ENCODE measurements at places on chromosomes 6 and 20.

DNA sequence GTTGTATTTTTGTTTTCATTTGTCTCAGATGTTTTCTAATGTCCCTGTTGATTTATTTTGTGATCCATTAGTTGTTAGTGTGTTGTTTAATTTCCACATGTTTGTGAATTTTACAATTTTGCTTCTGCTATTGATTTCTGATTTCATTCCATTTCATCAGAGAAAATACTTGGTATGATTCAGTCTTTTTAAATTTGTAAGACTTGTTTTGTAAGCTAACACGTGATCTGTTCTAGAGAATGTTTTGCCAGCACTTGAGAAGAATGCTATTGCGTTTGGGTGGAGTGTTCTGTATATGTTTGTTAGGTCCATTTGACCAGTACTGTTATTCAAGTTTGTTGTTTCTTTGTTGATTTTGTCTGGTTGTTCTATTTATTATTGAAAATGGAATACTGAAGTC lies 53.9 kb downstream of the KIZ start:
- DNase-seq = no peak

DNA sequence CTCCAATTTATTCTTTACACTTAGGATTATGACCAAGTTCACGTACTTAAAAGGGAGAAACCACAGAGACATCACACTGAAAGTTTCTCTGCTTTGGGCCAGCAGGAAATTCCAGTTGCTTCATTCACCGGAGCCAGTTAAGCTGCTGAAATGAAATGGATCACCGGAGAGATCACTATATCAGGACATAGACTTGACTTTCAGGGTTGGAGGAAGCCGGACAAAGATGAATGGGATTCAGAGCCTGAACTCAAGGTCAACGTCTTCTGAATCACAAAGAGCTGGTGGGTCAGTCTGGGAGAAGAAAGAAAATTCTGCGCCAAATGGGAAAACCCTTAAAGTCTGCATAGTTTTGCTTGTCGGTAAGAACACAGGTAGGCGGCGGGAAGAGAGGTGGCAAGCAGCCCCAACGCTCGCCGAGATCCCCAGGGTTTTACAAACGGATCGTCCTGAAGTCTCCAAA lies 81.9 kb upstream of the CCDC28A start:
- DNase-seq = peak; percentile 26

- DNase-seq = no peak
Observed at GRCh38 chr6:162090734-162091133, 636.8 kb downstream of the PRKN start.

DNA sequence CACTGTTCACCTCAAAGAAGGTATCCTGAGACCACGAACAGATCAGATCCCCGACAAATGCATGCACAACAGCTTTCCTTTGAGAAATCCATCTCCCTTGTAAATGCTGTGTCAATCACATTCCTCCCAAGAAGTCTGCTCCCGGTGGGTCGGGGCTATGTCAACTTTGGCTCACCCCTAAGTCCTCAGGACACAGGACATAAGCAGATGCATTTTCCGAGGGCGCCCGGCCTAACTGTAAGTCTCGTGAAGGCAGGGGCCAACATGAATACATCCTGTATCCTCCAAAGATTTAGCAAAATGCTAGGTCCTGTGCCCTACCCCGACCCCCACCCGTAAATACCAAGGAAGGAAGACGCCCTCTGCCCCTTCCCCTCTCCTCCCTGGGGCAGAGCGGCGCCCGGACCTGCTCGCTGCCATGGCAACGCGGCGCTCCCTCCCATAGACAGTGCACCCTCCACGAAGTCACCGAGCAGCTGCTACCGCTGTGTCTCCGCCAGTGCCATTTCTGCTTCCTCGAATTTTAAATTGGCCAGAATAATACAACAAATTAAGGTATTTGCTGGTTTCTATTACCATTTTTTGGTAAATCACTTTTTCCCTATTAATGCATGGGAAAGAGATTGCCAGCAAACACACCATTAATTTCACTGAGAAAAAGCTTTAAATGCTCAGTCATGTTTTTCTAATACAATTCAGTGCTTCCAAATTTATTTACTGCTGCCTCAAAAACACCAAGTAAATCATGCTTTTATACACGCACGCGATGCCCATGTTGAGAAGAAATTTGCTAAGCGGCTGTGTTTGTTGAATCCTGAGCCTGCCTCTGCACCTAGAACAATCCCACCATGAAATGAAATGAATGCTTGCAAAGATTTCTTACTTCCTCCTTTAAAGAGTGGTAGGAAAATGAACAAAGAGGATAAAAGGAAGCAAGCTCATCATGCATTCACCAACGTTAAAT lies 100.6 kb downstream of the PCSK2 start:
- peak; percentile 73 for DNase-seq

DNA sequence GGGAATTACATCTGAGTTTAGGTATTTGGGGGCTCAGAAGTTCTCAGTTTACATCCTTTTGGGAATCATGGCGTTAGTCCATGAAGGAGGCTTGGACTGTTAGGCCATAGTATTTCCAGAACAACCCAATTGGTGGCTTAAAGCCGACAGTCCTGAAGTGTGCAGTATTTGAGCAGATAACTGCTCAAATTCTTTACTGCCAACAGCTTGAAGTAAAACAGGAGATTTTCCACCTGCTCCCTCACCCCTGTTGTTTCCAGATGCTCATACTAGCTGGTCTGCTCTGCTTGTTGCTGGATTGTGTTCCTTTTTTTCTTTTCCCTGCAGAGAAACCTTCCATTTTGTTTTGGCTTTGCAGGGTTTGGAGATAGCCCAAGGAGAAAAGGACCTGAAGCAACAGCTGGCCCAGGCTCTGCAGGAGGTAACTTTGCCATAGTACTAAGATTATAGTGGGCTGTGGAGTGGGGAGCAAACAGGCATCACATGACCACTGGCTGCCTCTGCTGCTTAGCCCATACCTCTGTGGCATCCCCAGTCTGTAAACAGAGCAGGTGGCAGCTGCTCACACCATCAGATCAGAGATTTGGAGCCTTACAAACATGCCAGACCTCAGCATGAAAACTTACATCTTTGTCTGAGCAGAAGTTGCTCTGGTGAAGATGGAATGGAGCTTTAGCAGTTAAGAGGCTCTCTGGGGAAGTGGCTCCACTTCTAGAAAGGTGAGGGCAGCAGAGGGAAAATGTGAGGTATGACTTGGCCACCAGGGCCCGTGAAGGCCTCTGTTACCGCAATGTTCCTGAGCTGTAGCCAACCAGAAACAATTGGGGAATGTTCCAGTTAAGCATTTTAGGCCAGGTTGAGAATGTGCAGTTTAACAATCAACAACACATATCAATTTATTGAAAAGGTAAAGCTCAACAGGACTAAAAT lies 17.6 kb downstream of the RNF8 start:
- DNase-seq = peak; percentile 51

DNA sequence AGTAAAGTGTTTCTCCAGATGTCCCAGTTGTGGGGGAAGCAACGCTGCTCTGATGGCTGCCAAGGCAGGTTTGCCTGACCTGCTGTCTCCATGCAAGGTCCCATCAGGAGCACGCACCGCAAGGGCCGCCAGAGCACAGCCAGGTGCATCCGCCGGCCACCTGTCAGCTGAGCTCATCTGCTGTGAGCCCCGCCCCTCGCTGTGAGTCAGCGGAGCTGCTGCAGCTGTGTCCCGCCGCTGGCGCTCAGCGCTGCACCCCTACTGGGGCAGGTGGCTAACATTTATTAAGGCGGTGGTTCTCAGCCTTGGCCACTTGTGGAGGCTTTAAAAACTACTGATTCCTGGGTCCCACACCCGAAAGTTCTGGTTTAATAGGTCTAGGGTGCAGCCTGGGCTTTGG lies 225.7 kb downstream of the UST start:
- DNase-seq = no peak

DNA sequence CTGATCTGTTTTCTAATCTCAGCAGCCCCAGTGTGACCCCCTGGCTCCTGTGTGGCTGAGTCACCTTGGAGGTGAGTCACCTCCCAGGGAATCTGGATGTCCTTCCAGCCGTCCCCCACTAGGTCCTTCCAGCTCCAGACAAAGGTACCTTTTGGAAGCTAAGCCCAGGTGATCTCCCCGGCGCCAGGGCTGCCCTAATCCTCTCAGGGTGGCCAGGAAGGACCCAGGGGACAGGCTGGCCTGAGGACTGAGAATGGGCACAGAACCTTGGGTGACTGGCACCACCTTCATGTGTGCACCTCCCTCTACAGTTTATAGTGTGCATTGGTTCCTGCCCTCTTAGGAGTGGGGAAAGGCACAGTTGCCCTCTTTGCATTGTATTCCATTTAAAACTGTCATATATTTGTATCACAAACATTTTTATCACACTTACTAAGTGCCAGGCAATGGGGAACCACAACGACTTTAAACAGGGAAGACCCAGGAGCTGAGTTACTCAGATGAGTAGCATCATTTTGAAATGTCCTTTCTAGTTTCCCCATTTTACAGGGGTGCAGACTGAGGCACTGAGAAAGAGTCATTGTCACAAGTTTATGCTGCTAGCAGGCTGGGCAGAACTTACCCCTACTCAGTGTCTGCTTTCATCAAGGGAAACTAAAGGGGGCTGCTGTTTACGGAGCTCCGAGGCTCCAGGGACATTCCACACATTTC lies 2.6 kb upstream of the BPIFB4 start:
- no peak for DNase-seq

DNA sequence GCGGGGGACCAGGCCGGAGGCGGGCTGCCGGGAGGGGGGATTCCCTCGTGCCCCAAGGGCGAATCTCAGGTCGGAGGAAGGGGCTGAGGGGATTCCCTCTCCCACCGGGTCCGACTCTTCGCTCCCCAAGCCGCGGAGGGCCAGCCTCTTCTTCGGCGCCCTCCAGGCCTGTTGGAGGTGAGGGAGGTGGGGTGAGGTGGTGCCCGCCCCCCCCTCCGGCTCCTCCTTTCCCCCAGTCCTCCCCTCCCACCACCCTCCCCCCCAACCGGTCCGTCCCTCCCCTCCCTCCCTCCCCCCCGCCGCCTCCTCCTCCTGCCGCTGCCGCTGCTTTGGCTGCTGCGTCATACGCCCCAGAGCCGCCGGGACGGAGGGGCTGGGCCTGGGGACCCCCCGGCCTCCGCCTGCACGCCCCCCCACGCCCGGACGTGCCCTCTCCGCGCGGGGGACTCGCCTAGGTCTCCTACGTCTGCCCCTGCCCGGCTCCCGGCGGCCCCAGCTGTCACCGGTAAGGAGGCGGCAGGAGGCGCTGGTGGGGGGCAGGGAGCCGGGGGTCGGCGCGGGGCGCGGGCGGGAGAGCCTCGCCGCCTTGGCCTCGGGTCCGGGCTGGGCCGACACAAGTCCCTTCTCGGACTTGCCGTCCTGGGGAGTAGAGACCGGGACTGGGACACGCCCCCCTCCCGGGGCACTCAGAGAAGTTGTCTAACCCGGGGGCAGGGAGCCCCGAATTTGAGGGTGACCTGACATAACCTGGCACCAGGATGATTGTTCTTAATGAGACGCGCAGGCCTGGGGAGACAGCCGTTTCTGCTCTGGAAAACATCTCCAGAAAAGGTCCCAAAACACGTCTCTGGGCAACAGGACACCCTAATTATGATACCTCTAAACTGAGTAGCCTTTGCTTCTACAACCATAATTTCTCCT lies at the start of gene PHF1:
TSS of gene PHF1 (plus strand) at position 304 of the 921 bp plus-strand sequence. CDS start 1,250 bp downstream, outside the sequence.
- DNase-seq = no peak

DNA sequence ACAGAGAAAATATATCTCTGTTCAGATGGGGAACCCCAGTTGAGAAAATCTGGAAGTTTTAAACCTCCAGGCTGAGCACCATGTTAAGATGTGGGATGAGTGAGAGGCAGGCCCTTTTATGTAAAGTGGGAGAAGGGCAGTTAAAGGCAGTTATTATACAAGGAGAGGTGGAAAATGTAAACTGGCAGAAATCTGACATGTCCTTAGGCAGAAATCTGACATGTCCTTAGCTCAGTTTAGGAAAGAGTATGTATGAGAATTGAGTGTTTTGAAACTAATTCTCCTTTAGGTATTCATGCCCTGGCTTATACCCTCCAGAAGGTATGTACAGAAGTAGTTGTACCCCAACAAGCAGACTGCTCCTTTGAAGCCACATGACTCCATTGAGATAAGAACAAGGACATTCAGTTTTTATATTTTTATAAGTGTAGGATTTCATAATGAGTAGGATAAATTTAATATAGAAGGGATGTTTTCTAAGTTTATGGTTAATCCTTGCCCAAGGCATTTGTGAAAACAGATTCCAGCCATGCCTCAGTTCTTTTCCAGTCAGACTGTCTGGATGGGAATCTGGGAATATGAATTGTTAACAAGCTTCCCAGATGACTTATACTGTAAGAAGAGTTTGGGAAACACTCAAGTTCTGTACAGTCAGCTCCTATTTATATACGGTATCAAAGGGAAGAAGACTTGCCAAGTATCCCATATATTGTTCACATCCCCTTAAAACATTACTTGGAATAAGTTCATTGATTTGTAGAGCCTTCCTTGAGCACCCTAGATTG lies 87.7 kb downstream of the SCAND1 start:
- no peak for DNase-seq

GRCh38 chr6:167047554-167047953 lies 48.4 kb downstream of the CEP43 start:
- no peak for DNase-seq

DNA sequence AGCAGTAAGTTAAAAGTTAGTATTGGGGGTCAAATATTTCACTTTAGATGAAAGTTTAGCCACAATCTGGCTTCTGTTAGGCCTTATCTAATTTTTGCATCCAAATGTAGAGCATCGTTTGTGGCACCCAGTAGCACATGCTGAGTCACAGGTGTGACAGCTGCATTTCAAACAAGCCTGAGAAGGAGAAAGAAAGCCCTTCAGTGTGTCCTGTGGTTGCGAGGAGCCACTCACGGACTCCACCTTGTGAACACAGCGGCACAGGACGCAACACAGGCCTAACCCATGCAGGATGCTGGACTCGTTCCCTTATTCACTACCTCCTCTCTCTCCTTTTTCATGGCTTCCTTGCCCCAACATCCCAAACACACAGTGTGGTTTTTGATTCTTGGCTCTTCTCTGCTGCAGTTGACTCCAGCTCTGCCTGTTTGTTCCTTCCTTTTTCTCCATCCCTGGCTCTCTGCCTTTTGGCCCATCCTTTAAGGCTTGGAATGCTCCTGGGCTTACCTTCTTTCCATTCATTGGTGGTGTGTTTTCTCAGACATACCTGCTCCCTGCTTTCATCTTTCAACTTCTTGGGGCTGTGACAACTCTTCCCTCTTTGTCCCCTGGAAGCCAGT lies 124.2 kb downstream of the SLC16A10 start:
- DNase-seq = peak; percentile 20

GRCh38 chr20:12573442-12573841 lies 435.3 kb upstream of the SPTLC3 start:
- DNase-seq = no peak

DNA sequence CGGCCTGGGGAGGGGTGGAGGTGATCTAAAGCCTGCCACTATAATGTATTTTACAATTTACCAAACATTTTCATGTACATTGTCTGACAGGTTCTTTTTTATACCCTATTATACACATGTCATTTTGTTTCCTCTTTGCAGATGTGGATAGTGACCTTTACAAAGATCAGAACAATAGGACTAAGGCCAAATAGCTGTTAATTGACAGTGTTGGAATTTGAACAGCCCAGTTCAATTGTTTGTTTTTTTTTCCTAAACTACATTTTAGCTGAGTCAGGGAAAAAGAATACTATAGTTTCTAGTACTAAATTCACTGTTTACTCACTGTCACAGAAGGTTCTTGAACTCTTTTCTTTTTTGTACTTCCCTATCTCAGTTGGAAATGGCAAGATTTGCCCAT lies 40.2 kb downstream of the PGM3 start:
- no peak for DNase-seq

GRCh38 chr6:32785781-32786533 lies 22.6 kb upstream of the HLA-DQB2 start:
- DNase-seq = peak; percentile 36

Measured in G401 (cell line).